ENCODE measurements at places on chromosomes 7 and 10.

DNA sequence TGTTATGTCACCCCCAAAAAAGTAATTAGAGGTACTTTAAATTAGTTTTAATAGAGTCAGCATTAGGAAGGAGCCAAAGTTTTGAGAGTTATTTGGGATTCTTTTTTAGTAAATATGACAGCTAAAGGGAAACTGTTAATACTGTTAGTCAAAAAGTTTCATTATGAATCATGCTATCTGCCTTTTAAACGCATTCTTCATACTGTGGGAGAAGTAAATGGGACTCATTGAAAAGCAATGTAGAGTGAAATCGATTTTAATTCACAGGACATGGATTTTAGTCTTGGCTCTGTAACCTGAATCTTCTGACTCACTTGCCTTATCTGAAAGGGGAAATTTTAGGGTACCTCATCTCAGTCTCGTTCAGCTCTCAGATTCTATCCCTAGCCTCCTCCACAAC is 105.1 kb downstream of the AASS start:
- DNase-seq, result no peak

DNA sequence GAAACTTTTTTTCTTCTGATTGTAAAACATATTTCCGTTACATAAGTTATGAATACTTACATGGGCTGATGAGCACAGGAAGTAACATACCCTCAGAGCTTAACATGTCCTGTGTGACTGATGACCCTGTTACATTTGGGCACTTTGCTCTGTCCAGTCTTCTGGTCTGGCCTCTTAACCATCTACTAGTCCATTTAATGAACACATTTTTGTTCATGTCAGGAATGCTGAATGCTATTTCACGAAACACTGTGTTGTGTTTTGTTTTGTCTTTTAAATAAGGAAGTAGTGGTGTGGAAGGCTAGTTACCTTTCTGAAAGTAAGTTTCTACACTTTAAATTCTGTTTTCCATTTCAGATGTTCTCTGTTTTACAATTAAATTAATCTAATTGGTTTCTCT is 77.7 kb downstream of the RBM33 start:
- no peak for DNase-seq

DNA sequence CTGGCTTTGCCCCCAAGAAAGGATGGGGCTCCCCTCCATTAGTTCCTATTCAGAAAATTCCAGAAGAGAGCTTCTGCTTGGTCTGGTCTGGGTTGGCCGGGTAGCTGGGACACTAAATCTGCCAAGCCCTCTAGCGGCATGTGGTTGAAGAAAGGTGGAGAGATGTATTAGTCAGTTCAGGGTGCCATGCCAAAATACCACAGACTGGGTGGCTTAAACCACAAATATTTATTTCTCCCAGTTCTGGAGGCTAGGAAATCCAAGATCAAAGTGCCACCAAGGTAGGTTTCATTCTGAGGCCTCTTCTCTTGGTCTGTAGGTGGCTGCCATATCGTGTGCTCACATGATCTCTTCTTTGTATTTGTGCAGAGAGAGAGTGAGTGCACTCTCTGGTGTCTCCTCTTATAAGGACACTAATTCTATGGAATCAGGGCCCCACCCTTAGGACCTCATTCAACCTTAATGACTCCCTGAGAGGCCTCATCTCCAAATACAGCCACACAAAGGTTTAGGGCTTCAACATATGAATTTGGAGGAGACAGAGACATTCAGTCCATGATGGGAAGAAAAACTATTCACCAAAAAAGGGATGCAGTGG is 38.7 kb upstream of the MTPAP start:
- no peak for DNase-seq

DNA sequence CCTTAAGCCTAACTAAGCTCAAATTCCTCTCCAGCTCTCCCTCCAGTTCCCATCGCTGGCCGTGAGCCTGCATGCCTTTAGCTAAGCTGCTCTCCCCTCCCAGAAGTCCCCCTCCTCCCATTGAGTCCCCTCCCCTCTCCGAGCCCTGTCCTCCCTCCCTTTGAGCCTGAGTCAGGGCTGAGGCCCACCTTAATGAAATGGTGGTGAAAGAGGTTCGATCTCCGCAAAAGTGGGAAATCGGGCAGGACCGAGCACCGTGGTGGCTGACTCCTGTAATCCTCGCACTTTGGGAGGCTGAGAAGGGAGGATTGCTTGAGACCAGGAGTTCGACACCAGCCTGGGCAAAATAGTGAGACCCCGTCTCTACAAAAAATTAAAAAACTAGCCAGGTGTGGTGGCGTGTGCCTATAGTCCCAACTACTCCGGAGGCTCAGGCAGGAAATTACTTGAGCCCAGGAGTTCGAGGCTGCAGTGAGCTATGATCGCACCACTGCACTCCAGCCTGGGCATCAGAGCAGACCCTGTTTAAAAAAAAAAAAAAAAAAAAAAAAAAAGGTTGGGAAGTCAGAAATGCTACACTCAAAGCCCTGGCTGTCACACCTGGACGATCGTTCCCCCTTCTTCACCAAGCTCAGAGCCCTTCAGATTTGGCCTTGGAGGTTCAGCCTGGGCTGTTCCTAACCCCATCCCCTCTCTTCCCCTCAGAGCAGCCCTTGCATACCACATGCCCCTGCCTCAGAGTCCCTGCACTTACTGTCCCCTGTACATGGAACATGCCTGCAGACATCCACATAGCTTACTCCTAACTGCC is 995 bp upstream of the CLDN3 start:
- no peak for DNase-seq

DNA sequence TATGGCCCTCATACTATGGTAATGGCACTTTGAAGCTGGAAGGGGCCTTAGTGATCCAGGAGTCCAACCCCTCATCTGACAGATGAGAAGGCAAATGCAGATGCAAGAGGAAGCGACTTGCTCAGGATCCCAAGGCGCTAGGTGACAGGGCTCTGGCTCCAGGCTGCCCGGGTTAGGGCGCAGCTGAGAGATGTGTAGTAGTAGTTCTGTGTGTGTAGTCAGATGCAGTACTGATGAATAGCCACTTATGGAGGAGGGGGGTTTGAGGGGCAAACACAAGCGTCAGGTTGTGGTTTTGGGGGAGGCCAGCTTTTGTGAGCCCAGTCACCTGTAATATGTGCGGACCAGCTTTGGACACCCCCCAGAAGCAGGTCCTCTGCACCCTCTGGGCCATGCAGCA is 4.8 kb downstream of the ADRA2A start:
- DNase-seq, result no peak

DNA sequence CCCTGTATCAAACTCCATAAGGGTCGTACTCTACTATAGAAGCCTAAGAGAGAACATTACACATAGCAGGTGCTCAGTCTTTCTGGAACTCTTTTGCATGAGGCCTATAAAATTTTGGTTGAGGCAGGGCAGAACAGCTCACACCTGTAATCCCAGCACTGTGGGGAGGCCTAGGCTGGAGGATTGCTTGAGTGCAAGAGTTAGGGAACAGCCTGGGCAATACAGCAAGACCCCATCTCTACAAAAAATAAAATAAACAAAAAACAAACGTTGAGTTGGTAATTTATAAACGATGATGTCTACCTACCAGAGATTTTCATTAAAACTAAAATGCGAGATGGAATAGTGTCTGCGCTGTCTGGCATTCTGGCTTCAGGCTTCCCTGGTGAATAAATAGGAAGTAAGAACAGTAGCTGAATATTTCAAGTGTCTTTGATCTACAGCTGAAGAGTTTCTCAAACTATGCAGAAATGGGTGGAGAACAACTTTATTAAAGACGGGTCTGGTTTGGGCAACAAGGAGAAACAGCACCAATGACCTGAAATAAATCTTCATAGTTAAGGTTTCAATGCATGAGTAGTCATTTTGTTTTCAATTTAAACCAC is 774 bp downstream of the PON2 start:
- DNase-seq, result no peak

- peak; percentile 59 for DNase-seq
Measured at GRCh38 chr7:27677912-27678612, 15.4 kb upstream of the HIBADH start.

GRCh38 chr10:105950410-105950809 is 1214.1 kb downstream of the SORCS1 start:
- no peak for DNase-seq

DNA sequence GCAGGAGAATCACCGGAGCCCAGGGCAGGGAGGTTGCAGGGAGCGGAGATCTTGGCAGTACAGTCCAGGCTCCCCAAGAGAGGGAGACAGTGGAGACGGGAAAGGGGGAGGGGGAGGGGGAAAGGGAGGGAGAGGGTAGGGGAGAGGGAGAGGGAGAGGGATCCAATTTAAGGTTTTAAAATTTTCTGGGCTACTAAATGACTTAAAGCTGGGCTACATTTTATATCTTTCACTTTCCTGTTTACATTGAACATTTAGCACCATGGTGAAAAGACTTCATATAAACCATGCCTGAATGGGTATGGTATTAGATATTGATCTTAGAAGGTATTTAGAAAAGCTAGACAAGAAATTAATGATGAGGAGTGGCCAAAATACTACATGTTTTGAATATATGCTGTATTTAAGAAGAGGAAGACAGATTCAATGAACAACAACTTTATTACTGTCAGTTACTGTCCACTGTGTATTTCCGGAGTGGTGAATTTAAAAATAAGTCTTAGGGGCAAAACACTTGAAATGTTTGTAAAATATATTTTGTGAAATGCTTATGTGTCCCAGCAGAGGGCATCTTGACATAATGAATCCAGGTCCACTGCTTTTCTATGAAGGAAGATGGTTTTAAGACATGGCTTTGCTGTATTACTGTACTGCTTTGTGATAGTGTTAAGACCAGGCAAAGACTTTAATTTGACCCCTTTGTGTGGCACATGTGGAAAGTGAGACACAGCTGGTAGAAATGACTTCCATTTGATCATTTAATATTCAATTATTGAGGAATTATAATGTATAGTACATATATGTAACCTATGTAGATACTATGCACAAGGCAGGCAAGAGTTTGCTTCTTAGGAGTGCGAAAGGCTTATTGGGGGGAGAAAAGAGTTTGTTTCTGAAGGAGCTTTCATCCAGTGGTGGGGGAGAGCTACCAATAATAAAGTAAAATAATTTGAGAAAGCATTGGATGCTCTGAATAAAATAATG is 52.8 kb downstream of the NRF1 start:
- peak; percentile 79 for DNase-seq
